Thyroid gland (tissue), 4 donors: ENCODE measurements at places on chromosomes 1 and 21. TPM values are rescaled to one million over a fixed set of nuclear protein-coding genes. Genes with fewer than 3 reads are reported as not detected.

Gene PBXIP1
- total RNA-seq = 139 TPM

Gene FAM163A
- total RNA-seq = 1.3 TPM

Gene CLDN14
- total RNA-seq = not detected

Gene LHX8
- not detected for total RNA-seq

Gene CDC42BPA
- 50.0 TPM for total RNA-seq

Gene SLC25A33
- 15.6 TPM for total RNA-seq

Gene DNAJC11
- total RNA-seq = 45.5 TPM

Gene CLIC6
- total RNA-seq = 4.9 TPM

Gene FCMR
- total RNA-seq = 5.2 TPM

Gene CENPF
- total RNA-seq = 0.67 TPM

Gene SH3BGR
- total RNA-seq = 4.6 TPM

Gene PLA2G5
- 5.0 TPM for total RNA-seq

Gene LHX4
- not detected for total RNA-seq

Gene GLIS1
- not detected for total RNA-seq

Gene TNFSF4
- total RNA-seq = 0.13 TPM

Gene SELP
- total RNA-seq = 6.2 TPM

Gene PTPRC
- total RNA-seq = 19.2 TPM

Gene SNAPIN
- total RNA-seq = 64.9 TPM

Gene NUDT4B
- total RNA-seq = 50.1 TPM

Gene FASLG
- total RNA-seq = 0.73 TPM

Gene LCK
- total RNA-seq = 4.0 TPM

Gene SLC9C2
- not detected for total RNA-seq

Gene IQGAP3
- 0.15 TPM for total RNA-seq

Gene C1orf56
- total RNA-seq = 16.2 TPM
